ENCODE measurements at places on chromosomes 5 and 9.

DNA sequence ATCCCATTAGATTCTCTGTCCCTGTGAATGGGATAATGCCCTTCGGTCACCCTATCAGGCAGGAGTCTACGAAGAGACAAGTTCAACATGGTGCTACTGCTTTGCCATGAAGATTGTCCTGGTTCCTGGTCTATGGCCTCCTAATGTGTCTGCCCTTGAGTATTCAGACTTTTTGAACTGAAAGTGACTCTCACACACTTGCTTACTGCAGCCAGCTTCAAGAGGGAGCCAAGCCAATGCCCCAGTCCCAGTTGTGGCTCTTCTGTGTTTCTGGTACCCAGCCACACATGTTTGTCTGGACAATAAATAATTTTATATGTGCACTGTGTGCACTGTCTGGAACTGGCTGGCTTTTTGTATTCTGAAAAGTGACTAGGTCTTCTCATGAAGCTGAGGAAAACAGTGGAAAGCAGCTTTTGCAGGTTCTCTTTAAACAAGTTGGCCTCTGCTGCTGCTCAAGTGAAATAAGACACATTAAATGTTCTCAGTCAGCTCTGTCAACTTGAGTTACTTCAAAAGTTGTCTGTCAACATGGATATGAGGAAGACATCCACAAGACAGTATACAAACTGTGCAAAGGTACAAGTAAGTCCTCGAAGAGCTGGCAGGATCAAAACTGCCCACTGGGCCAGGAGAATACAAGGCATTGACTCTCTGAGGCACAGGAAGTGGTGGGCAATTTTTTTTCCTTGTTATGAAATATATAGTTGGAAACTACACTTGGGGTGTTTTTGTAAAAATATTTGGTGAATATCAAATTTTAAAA, 60.0 kb downstream of the ZNF608 start:
- no peak for DNase-seq

- DNase-seq, result no peak
These were observed 219.6 kb downstream of the ADAMTS6 start for GRCh38 chr5:65262096-65262495.

DNA sequence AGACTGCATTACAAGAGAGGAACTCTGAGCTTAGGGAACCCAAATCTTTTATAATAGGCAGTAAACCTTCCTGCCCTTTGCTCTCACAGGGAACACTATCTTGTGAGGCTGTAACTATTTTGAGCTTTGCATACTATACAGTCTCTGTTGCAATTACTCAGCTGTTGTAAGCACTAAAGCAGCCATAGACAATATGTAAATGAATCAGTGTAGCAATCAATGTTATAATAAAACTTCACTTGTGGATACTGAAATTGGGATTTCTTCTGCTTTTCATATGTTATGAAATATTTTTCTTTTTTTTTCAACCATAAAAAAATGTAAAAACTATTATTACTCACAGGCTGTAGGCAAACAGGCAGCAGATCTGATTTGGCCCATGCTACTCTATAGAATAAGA, 16.7 kb upstream of the UBQLN1 start:
- no peak for DNase-seq

GRCh38 chr5:2094616-2094995, 211.9 kb upstream of the IRX4 start:
- DNase-seq, result no peak

DNA sequence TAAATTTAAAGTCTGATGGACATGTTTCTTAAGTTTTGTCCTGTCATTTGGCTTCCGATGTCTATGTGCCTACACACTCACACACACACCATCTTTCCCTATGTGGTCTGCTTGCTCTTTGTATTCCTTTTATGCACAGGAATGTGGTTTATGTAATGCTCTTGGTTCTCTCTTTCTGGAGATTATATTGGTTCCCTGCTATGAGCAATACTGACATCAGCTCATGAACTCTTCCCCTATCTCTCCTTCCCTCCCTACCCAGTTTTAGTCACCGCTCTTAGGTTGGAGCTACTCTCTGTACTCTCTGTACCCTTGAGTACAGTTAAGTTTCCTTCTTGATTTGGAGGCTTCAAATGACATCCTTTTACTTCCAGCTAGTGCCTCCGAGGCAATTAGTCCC, 77.9 kb upstream of the MVB12B start:
- DNase-seq, result no peak

DNA sequence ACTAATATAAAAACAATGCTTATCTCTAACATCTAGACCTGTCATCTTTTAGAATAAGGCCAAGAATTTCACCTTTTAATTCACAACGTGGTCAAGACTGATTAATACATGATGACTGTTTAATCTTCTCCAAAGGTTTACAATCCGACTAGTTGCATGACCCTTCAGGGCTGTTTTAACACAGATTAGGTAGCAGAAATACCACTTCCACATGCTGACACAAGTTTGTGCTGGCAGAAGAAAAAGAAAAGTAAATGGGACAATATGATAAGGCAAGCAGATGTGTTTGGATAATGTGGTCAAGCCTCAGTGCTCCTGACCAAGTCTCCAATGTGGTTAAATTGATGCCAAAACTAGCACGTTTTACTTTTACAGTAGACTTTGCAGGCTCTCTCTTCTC, 31.1 kb downstream of the SEMA6A start:
- DNase-seq, result no peak

- DNase-seq, result peak; percentile 12
These were observed 87.0 kb downstream of the ZNF618 start for GRCh38 chr9:113963017-113963620.

GRCh38 chr9:93154293-93154903, 20.3 kb upstream of the NINJ1 start:
- peak; percentile 22 for DNase-seq

- DNase-seq, result no peak
These were observed 73.2 kb downstream of the AOPEP start for GRCh38 chr9:94799578-94800264.

DNA sequence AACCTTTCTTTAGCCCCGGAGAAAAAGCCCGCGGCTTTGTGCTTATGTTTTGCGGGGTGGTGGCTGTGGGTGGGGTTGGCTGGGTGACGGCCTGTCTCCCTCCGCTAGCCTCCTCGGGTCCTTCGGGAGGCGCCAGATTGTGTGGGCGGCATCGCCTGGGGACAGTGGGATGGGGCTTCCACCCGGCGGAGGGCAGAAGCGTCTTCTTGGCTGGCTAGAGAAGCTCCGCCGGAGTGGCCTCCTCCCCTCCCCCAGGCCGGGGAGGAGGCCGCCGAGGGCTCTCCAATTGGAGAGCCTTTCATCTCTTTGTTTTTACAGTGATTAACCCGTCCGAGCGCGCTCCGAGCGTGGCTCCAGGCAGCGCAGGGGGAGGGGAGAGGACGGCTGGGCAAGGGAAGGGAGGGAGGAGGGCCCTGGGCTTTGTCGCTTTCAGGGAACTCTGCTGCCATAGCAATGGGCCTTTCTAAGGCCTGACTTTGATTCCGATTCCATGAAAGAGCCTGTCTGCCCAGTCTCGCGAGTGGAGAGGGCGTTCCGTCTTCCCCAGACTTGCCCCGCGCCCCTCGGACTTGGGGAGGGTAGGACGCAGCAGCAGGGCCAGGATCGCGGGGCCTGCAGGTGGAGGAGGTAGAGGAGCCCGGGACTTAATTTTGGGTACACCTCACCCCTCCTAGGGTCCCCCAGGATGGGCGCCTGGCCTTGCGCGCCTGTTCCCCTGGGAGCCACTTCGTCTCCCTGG, 36.7 kb upstream of the TIFAB start:
- DNase-seq, result no peak

DNA sequence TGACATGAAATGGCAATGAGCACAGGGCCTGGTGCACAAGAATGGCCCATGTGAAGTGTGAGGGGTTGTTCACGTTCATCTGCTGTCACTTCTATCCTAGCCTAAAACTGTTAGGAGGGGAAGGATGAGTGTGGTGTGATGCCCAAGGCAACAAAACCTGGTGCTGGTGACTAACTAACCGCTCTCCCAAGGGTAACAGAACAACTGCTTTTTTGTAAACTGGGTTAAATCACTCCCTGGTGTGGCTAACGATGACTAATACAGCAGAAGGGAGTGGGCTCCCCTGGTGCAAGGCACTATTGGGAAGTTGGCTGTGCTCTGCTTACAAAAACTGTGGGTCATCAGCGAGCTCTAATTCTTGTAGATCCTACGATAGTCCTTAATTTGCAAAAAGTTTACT, 103.2 kb upstream of the VCAN start:
- DNase-seq, result no peak

- DNase-seq, result no peak
These were observed 6.6 kb downstream of the FIBCD1 start for GRCh38 chr9:130932255-130933079.

- no peak for DNase-seq
These were observed 159.0 kb downstream of the COL23A1 start for GRCh38 chr5:178431063-178431781.

- DNase-seq, result no peak
These were observed 11.5 kb upstream of the SLC35D2 start for GRCh38 chr9:96394832-96395496.

DNA sequence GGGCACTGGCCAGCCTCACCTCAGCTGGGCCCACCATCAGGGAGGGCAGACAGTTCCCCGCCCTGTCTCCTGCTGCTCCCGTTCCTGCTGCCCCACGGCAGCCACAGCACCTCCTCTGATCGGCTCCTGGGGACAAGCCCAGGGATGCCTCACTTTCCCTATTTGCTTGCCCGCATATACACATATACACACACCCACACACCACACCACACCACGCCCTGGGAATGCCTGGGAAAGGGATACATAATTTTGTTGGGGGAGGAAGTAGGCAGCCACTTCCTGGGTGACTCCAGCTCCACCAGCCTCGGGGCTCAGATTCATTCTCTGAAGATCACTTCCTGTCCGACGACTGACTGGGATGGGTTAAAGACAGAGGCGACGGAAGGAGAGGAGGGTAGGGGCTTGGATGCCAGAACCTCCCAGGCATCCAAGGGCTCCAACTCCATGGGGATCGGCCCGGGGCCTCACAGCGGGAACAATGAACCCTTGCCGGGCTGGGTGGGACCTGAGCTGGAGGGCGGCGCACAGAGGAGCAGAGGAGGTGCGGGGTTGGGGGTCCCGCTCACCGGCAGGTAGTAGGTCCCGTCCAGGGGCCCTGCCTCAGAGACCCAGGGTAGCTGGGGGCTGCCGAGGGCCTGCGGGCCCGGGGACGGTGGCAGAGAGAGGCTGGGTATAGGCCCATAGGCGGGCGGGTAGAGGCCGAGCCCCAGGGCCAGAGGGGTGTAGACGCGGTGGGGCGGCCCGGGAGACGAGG, 2.0 kb upstream of the MZB1 start:
- DNase-seq, result peak; percentile 76

DNA sequence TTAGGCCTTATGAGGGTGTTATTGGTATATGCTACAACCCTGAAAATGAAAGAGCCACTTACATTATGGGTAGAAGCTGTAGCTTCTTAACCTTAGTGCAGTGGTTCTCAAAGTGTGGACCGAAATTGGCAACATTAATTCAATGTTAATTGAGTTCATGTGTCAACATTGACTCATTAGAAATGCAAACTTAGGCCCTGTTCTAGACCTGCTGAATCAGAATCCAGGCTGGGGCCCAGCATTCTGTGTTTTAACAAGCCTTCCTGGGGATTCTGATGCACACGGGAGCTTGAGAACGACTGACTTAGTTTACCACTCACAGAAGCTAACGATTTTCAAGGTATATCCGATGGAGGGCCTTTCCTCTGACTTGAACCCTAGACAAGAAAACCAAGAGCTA, 7.3 kb downstream of the VLDLR start:
- no peak for DNase-seq

DNA sequence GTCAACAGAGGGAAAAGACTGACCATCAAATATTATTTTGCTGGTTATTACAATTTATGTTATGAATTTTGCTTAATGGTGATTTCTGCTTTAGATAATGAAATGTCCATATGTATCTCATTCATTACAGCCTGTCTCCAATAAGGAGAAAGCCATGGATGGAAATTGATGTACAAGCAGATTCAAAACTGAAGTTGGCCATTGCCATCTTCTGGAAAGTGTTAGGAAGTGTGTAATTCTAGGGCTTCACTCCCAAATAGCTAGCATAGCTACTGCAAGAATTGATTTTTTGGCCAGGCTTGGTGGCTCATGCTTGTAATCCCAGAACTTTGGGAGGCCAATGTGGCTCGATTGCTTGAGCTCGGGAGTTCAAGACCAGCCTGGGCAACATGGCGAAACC, 45.8 kb downstream of the DYNC2I2 start:
- DNase-seq, result no peak

- no peak for DNase-seq
These were observed 517.0 kb upstream of the PAPPA start for GRCh38 chr9:115636596-115636995.

GRCh38 chr9:129383019-129383560, 205.0 kb upstream of the IER5L start:
- no peak for DNase-seq

- no peak for DNase-seq
These were observed 22.0 kb downstream of the ADAMTS2 start for GRCh38 chr5:179323026-179323870.

GRCh38 chr9:137370865-137371520, 52.0 kb downstream of the EXD3 start:
- DNase-seq, result no peak

DNA sequence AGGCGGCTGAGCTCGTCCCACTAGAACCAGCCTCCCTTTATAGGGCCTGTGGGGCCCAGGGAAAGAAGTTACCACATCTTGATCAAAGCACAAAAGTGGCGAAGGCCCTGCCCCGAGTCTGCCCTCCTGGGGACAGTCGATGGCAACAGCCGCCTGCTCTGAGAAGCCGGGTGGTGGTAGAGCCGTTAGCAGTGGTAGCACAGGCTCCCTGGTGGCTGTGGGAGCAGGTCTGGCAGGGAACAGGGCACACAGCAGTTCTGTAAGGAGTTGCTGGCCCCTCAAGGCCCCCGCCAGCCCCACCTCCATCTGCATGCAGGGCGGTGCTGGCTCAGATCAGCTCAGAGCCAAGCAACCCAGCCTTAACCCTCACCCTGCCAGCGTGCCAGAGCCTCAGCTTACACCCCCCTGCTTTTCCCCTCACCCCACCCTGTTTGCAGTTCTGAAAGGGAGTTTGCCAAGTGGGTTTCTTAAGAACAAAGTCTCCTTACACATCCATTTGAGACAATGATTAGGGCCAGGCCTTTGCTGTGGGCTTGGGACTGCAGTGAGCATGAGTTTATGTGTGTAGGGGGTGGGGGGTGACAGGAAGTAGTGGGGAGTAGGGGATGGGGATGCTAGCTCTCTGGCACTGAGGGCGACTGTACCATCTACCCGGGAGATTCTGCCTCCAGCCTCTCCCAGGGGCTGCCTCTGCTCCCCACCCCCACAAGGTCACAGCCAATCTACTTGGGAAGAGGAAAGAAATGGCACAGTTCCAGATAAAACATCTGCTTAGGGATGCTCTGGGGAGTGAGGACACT, 11.8 kb downstream of the ACSL6 start:
- no peak for DNase-seq

- DNase-seq, result peak; percentile 61
These were observed 744 bp downstream of the TARS1 start for GRCh38 chr5:33441241-33442177.

- DNase-seq, result no peak
These were observed 17.9 kb downstream of the FER start for GRCh38 chr5:108765647-108766046.

Data from SW 1271 (cell line).